CD8-positive, alpha-beta memory T cell (primary cell): ENCODE measurements at places on chromosomes 12 and 14.

- H3K27ac ChIP-seq: no peak overlapping the region
- no peak for DNase-seq
- no peaks in the 10 kb centered on the region for H3K36me3 ChIP-seq
- no peak overlapping the region for H3K4me3 ChIP-seq
- H3K4me1 ChIP-seq: peaks cover 13% of the 10 kb centered on the region
Measured at GRCh38 chr12:94228488-94228907, 80.1 kb downstream of the PLXNC1 start.

- no peak overlapping the region for H3K27ac ChIP-seq
- no peaks in the 10 kb centered on the region for H3K4me1 ChIP-seq
- no peak overlapping the region for H3K4me3 ChIP-seq
- DNase-seq: no peak
- no peaks in the 10 kb centered on the region for H3K36me3 ChIP-seq
- no peaks in the 10 kb centered on the region for H3K27me3 ChIP-seq
Measured at GRCh38 chr12:38469715-38470114, 153.1 kb downstream of the ALG10B start.

DNA sequence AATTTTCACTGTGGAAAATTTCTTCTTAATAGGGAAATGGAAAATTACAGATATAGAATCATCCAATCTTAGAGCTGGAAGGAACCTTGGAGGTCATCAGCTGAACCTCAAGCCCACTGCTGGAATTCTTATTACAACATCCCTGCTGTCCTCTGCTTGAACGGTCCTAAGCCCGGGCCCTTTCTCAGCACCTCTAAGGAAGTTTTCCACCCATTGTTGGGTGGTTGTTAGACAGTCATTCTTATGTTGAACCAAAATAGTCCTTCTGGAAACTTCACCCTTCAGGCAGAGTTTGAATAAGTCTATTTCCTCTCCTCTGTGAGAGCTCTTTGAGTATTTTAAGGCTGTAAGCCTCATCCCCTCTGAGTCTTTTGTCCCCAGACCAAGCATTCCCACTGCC lies 70.7 kb downstream of the ZFP36L1 start:
- no peaks in the 10 kb centered on the region for H3K36me3 ChIP-seq
- H3K4me1 ChIP-seq: peaks cover 23% of the 10 kb centered on the region
- no peak overlapping the region for H3K4me3 ChIP-seq
- H3K27me3 ChIP-seq: no peaks in the 10 kb centered on the region
- no peak overlapping the region for H3K27ac ChIP-seq

- H3K27me3 ChIP-seq: no peaks in the 10 kb centered on the region
- no peak overlapping the region for H3K4me3 ChIP-seq
- H3K4me1 ChIP-seq: no peaks in the 10 kb centered on the region
- no peaks in the 10 kb centered on the region for H3K36me3 ChIP-seq
Measured at GRCh38 chr12:47634127-47634526, 71.7 kb downstream of the RPAP3 start.

- no peaks in the 10 kb centered on the region for H3K27me3 ChIP-seq
- H3K4me3 ChIP-seq: no peak overlapping the region
- no peak overlapping the region for H3K27ac ChIP-seq
Measured at GRCh38 chr12:12925388-12925787, 26.6 kb downstream of the GPRC5D start.

DNA sequence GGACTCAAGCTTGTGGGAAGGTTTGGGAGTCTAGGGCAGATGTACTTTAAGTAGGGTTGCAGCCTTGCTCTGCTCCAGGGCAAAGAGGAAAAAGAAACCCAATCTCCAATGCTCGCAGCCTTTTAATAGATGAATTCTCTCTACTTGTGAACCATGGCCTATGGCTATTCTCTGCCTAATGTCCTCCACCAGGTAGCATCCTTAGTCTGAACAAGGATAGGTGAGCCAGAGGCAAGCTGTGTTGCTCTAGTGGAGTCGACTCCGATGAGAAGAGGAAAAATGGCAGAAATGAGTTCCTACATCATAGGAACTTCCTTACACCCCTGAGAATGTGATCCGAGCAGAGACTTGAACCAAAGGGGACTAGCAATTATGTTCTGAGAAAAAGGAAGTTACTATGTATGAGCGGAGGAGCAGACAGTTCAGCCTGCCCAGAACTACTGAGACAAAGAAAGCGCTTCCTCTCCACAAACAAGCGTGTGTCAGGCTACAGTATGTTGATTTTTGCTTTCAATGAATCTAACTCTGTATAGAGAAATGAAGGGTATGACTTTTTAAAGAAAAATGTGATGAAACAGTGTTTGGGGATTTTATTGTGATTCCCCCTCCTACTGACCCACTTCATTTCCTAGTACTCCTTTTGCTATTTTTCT lies 153.6 kb upstream of the ARID2 start:
- no peaks in the 10 kb centered on the region for H3K27me3 ChIP-seq
- H3K4me3 ChIP-seq: no peak overlapping the region
- H3K4me1 ChIP-seq: no peaks in the 10 kb centered on the region
- no peak overlapping the region for H3K27ac ChIP-seq

GRCh38 chr12:108685469-108686260 lies 45.7 kb downstream of the CORO1C start:
- H3K27ac ChIP-seq: no peak overlapping the region
- no peaks in the 10 kb centered on the region for H3K27me3 ChIP-seq
- DNase-seq: no peak
- peaks cover 26% of the 10 kb centered on the region for H3K4me1 ChIP-seq
- H3K4me3 ChIP-seq: no peak overlapping the region
- no peaks in the 10 kb centered on the region for H3K36me3 ChIP-seq
